ENCODE measurements at places on chromosomes 7 and 10.

DNA sequence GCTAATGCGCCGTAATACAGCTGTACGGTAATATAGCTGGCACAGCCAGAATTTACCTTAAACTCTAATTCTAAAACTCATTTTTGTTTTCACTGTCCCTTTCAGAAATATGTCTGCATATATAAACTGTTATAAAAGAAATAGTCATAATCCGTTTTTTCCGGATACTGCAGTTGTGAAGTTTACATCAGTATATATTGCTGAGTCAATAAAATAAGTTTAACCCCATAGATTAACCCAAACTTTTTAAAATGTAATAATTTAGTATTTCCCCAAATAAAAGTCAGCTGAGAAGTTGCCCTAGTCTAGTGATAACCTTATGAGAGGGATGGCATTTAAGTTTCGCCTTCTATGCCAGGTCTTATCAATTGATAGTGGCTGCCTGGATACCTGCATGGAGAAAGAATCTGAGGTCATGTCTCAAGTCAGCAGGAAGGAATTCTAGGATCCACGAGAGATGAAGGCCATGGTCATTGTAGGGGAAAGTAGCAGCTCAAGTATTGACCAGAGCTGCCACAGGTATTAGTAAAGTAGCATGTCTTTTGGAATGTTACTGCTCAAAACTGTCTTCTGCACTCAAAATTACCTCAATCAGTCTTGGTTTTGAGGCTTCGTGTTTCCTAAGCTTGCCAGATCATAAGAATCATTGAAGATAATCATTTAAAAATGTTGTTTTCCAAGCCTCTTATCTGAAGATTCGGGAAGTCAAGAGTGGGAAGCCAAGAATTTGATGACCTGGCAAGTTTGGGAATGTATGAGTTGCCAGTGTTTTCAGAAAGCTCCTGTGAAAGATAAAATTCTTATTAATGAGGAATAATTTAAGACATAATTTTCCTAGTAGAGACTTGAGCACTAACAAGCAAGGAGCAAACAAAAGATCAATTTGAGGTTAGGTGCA is 10.8 kb downstream of the PRPS1L1 start:
- DNase-seq = no peak

DNA sequence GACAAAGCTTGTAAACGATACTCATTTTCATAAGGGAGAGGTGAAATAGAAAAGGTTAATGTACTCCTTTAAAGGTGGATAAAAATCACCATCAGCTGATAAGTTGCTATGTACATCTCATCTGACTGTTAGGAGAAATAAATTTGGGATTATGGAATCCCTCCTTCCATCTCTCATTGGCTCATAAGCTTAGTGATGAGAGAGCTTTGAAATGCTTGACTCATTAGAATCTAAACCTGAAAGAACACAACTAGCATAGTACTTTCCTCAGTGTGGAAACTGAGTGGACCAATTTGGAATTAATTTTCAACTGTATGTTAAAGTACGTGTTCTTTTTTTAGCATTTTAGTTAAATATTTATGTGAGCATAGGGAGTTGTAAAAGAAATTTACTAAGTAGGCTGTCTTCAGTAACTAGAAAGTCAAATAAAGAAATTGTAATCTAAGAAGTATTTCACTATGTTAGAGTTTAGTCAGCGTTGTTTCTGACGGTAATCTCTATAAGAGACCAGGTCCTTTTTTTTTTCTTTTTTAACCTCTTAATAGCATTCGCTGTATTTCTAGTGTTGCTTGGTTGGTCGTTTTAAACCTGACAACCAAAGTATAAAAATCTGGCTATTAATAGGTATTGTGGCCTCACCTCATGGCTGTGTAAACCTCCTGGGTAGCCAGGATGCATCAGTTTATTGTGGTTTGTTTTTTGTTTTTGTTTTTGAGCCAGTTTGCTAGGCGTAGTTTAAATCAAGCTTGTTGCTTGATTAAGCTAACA is 34.4 kb downstream of the FHIP2A start:
- DNase-seq = no peak

- DNase-seq = peak; percentile 82
Observed at GRCh38 chr7:139340808-139341057, 404 bp upstream of the FMC1 start.

GRCh38 chr10:98460837-98461499 is 14.2 kb upstream of the HPS1 start:
- DNase-seq = no peak

DNA sequence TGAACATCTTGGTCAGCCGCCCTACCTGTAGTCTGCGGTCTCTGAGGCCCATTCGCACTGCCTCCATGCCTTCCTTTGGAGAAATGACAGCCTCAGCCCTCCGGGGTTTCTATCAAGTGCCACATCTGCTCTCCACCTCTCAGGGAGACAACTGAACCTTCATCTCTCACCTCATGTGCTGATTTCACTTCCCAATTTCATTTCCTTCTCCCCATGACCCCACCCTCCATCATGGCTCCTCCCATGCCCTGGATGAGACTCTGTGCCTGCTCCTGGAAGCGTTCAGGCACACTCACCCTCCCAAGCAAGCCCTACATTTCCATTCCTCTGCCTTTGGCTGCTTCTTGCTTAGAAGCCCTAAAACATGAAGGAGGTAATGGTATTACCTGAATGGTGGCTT is 7.8 kb upstream of the SCD start:
- DNase-seq = no peak

DNA sequence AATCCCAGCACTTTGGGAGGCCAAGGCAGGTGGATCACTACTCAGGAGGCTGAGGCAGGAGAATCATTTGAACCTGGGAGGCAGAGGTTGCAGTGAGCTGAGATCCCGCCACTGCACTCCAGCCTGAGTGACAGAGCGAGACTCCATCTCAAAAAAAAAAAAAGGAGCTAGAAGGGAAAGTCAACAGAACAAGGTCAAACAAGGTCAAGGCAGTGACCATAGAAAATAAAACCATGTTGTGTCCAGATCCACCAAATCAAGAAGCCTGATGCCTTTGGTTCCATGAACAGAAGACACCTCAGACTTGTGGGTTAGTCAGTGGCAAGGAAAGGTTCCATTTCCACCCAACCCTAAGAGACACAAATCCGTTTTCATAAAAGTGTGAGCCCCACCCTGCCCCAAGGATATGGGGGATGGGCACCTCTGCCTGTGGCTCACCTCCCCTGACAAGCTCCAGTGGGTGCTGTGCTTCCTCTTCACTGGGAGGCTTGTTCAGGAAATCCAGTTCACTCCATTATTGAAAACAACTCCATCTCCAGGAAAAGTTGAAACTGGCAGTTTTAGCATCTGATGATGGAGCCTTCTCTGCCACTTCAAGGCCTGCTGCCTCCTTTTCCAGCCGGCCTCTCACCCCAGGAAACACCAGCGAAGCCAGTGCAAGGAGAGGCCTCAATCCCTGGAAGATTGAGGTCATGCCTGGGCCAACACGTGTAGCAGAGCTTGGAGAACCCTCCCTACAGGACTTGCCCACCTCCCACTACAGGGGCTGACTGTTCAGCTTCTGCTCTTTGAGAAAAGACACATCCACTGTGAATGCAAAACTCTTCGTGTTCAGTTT is 152.9 kb downstream of the NRF1 start:
- no peak for DNase-seq

GRCh38 chr10:45339894-45340293 is 24.5 kb upstream of the OR13A1 start:
- no peak for DNase-seq

DNA sequence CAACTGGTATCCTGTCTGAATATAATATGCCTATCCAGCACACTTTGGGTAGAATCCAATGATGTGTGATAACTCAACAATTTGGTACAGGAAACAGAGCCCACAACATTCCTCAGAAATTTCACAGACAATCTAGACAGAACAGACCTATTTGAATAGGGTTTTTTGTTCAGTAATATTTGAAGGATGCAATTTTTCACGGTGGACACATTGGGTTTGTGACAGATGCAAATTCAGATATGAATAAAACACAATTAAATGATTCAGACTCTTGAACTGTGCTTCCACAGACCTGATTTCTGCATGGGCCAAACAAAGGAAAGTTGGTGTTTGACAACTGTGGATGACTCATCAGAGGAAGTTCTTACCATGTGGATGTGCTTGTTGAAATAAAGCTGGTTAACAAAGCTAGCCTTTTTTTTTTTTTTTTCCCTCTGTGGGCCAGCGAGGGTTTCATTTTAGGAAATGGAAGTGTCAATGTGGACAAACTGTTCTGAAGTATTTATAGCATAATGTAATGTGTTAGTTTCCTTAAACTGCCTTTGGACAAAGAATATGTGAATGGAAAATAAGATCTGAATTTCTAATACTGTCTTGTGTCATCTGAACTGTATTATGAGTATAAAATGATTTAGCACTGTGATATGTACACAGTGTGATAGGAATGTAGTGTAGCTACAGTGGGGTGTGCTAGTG is 43.2 kb upstream of the FAM133B start:
- peak; percentile 53 for DNase-seq
